WTC11 (cell line): ENCODE measurements at places on chromosomes 5 and 9. TPM values are rescaled to one million over a fixed set of nuclear protein-coding genes. Genes with fewer than 3 reads are reported as not detected.

The TXNDC8 gene
- not detected in 3 replicates for total RNA-seq

DNA sequence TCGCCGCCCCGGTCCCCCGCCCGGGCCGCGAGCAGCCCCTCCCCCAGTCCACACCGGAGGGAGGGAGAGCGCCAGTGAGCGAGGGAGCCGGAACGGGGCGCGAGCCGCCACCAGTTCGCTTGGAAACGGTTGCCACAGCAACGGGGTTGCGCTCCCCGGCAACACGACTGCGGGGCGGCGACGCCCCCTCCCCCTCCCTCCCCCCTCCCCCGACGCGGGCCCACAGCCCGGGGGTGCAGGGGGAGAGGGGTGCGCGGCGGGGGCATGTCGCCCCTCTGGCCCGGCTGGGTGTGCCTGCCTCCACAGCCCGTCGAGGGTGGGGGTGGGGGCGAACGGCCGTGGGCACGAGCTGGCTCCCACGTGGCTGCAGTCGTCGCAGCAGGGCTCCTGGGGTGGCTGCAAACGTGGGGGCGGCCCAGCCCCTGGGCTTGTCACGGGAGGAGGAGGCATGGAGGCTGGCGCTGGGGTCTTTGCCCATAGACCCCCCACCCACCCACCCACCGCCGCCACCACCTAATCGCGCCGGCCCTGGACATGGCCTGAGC, 524 bp downstream of the PRR7 start:
- peak; percentile 78 for DNase-seq

DNA sequence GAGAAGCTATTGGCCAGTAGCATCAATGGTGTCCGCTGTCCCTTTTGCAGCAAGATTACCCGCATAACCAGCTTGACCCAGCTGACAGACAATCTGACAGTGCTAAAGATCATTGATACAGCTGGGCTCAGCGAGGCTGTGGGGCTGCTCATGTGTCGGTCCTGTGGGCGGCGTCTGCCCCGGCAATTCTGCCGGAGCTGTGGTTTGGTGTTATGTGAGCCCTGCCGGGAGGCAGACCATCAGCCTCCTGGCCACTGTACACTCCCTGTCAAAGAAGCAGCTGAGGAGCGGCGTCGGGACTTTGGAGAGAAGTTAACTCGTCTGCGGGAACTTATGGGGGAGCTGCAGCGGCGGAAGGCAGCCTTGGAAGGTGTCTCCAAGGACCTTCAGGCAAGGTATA, 10.8 kb downstream of the TRIM32 start:
- DNase-seq = no peak

GRCh38 chr5:7845557-7845956, 5.4 kb downstream of the CFAP90 start:
- no peak for DNase-seq

The CTSV gene
- total RNA-seq = 61.3 to 68.4 TPM (median 64.5 TPM) in 3 replicates

The QSOX2 gene
- 31.7 to 33.4 TPM (median 33.2 TPM) in 3 replicates for total RNA-seq

DNA sequence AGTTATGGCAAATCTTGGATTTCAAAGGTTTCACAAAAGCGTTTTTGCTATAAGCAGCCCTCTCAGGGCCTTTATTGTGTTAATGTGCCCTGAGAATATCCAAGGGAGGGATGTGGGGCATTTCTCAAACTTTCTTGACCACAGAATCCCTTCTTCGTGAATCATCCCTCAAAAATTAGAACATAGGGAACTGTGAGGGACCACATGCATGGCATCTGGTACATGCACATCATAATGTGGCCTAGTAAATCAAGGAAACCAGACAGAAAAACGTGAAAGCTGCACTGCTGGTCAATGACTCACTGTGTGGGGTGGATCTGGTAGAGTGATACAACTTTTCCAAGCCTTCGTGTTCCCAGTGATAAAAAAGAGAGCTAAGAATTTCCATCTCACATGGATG, 22.4 kb downstream of the DDX31 start:
- no peak for DNase-seq

The CSF1R gene
- 0.07 to 0.20 TPM (median 0.14 TPM) in 3 replicates for total RNA-seq

The RORB gene
- 4.1 to 8.7 TPM (median 4.5 TPM) in 3 replicates for total RNA-seq

- no peak for DNase-seq
Measured at GRCh38 chr5:150549735-150550134, 41.8 kb downstream of the NDST1 start.

The LRRC70 gene
- 0.37 to 0.44 TPM (median 0.44 TPM) in 3 replicates for total RNA-seq

DNA sequence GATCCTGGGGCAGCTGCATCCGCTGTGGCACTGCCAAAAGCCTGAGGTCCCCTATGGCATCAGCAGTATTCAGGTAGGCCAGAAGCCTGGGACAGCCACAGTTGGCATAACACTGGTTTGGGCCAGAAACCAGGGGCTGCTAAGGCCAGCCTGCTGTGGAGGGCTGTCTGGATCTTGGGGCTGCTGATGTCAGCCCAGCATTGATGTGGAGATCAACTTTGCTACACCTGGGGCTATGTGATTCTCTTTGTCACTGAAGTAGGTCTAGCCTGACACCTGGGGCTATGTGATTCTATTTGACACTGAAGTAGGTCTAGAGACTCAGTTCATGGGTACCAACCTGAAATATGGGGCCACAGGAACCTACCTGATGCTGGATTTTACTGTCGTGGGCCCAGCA, 411.5 kb downstream of the RASEF start:
- DNase-seq = no peak

The MTAP gene
- total RNA-seq = 71.8 to 84.3 TPM (median 73.9 TPM) in 3 replicates

- DNase-seq = no peak
Measured at GRCh38 chr5:171830686-171831085, 45.1 kb downstream of the SMIM23 start.

- DNase-seq = no peak
Measured at GRCh38 chr9:76618762-76619161, 145.5 kb upstream of the PCA3 start.

The AMBP gene
- total RNA-seq = 3.3 to 3.6 TPM (median 3.5 TPM) in 3 replicates

The DEPDC1B gene
- total RNA-seq = 47.2 to 55.1 TPM (median 50.5 TPM) in 3 replicates

The PRRX2 gene
- total RNA-seq = 6.9 to 10.7 TPM (median 8.2 TPM) in 3 replicates

DNA sequence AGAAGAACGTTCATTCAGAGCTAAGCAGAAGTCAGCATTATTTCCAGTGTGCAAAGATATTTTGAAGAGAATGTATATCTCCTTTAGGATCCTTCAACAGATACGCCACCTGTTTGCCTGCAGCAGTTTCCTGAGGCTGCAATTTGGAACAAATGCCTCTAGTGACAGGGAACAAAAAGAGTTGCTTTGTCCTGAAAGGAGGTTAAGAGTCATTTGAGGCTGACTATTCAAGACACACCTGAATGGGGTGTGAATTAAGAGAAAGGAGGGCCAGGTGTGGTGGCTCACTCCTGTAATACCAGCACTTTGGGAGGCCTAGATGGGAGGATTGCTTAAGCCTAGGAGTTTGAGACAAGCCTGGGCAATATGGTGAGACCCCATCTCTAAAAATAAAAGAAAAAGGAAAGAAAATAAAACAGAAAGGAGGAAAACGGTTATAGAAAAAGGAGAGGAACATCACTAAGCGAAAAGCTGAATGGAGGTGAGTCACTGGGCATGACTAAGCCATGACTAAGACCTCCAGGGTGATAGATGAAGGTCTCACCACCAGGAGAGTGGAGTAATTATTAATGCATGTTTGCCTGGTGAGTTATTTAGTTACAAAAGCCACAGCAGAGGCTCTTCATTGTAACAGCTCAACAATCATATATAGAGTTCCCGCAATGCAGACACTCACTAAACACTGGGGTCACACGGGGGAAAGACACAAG, 255.2 kb upstream of the TNC start:
- no peak for DNase-seq

GRCh38 chr5:169910393-169910792, 69.9 kb downstream of the INSYN2B start:
- DNase-seq = no peak

- DNase-seq = no peak
Measured at GRCh38 chr5:153459051-153459743, 31.3 kb upstream of the GRIA1 start.

The SPTAN1 gene
- 213 to 255 TPM (median 224 TPM) in 3 replicates for total RNA-seq

The SLC6A3 gene
- total RNA-seq = 0.53 to 0.74 TPM (median 0.64 TPM) in 3 replicates

- no peak for DNase-seq
Measured at GRCh38 chr5:128380337-128380736, 157.7 kb downstream of the FBN2 start.

The SEC24A gene
- 25.0 to 30.5 TPM (median 27.5 TPM) in 3 replicates for total RNA-seq

GRCh38 chr9:115103746-115104477, 14.0 kb downstream of the TNC start:
- no peak for DNase-seq

The PHF24 gene
- 0.34 to 0.59 TPM (median 0.53 TPM) in 3 replicates for total RNA-seq

The TMEM252 gene
- not detected in 3 replicates for total RNA-seq

The SLC25A2 gene
- total RNA-seq = 0.24 TPM in 1 of 3 replicates, not detected in the others

DNA sequence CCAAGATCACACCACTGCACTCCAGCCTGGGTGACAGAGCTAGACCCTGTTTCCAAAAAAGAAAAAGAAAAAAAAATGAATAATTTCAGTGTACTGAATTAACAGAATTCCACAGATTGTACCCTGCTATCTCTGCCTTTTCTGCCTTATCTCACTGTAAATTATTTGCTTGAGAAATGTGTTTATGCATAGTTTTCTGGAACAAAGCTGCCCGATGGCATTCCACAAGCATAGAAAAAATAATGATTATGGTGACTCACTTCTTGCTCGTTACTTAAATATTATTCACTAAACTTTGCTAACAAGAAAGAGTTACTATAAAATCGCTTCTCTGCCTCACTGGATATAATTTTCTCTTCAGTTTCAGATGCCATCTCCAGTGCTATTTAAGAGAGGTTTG, 88.7 kb upstream of the FAM169A start:
- DNase-seq = no peak

GRCh38 chr5:86689103-86689729, 71.5 kb downstream of the COX7C start:
- DNase-seq = no peak

The CDH18 gene
- total RNA-seq = 0.24 TPM in 1 of 3 replicates, not detected in the others

DNA sequence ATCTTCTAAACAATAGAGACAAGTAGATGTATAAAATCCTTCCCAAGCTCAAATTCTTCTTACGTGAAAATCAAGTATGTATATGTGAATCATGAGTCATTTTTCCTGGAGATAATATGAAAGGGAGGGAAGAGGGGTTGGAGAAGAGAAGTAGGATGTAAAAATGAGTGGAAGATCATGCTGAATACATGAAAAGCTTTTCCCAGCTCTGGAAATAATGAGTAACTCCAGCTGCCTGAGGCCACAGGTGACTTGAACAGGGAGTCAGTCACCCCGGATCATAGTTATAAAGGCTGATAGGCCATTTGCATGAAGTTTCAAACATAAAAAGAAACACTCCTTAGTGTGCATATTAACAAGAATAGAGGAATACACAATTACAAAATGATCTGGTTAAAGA, 486.7 kb downstream of the EFNA5 start:
- no peak for DNase-seq

DNA sequence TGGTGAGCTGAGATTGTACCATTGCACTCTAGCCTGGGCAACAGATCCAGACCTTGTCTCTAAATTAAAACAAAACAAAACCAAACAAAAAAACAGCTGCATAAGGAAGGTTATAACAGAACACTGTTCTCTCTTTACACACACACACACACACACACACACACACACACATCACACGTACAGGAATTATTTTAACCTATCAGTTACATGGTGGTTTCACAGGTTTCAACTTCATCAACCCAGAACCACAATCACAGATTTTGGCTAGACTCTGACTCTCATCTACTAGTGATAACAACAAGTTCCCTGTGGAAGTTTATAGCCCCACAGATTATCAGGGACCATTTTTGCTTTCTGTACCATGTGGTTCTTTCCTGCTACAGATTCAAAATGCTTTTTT, 60.2 kb downstream of the RPS23 start:
- DNase-seq = no peak

DNA sequence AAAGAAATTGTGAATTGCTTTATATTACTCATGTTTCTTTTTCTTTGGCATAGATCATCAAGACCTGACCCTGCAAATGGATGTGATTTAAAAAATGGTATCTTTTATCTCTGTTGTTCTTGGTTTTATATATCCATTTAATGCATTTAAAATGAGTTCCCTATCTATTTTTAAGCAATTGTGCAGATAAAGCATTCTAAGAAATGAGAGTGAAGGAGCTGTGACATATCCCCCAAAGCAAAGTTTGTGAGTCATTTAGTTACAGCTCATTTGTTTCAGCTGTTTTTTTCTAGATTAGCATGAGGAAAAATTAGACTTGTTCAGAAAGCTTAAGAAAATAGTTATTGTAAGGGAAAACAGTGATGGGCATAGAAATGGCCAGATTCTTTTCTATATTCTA, 7.6 kb upstream of the ELOVL7 start:
- no peak for DNase-seq

The PCDHB9 gene
- total RNA-seq = 1.6 to 2.3 TPM (median 1.7 TPM) in 3 replicates

GRCh38 chr9:136949239-136949816, 2.7 kb upstream of the LCN12 start:
- no peak for DNase-seq

The C9orf153 gene
- 0.21 to 0.53 TPM in 2 of 3 replicates, not detected in the other for total RNA-seq

DNA sequence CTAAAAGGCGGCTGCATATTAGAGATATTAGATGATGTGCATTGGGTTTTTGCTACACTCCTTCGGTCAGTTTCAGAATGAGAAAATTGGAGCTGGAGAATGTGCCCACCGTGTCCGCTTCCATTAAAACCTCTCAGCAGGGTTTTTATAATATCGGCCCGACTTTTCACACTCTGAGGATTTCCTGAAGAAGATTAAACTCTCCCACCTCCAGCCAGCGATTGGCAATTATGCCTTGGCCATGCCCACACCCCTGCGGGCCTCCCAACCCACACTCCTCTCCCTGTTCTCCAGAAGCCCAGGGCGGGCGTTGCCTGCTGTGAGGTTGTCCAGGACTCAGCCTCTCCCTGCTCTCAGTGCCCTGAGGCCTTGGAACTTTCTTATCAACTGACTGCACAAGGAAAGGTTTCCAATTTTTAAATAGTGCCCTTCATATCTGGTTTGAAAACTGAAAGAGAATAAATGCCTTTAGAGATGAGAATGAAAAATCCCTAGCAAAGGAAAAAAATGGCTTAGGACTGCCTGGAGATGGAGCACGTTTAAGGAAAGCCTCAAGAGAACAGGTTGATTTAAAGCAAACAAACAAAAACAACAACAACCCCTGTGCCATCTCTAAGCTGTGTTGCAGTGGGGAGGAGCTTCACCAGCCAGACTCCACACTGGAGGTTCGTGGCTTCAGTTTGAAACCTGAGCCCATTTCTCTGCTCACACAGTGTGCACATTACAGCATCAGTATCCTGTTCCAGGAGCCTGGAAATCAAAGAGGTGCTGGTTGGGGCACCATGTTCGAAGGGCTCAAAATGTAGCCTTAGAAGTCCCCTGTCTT, 292.9 kb downstream of the NSG2 start:
- DNase-seq = no peak

GRCh38 chr5:80755626-80756025, 100.8 kb upstream of the DHFR start:
- DNase-seq = no peak
